ENCODE measurements at places on chromosomes 5 and 9.

DNA sequence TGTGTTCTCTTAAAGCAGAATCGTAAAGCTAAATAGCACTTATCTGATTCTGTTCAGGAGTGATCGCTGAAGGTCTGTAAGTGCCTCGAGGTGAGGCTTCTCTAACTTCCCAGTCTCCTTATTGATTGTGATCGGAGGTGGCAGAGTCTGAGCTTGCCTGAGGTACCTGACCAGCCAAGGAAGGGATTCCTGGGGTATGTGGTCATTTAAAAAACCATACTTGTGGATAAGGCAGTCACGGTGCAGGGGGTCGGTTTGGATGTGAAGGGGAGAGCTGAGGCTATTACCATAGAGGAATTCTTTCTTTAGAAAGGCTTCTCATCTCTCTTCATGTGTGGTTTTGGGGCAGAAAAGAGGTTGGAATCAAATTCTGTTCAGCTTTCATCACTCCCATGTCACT is 193.7 kb downstream of the TLE4 start:
- no peak for DNase-seq

DNA sequence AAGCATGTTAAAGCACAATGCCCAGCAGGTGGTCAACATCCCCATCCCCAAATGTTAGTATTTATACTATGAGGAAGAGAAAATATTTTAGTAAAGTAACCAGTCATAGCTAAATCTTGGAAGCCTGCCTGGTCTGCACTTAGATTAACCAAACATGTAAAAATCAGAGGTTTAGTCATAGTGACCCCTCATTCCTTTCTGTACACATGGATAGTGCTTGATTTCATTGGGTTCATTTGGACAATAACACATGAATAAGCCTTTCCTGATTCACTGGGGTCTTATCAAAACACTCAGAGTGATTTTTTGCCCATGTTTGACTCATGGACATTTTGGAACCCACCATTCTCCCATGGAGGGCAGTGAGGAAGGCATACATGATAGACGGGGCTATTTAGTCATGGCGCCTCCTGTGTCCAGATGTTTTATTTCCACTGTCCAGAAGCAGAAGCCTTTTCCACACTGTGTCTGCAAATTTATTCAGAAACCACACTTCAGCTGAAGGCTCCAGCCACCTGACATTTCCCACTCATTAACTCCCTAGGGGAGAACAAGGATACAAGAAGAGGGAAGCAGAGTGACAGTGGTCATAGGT is 32.5 kb downstream of the OR1J1 start:
- no peak for DNase-seq

GRCh38 chr5:5490774-5491347 is 68.4 kb downstream of the ICE1 start:
- no peak for DNase-seq

DNA sequence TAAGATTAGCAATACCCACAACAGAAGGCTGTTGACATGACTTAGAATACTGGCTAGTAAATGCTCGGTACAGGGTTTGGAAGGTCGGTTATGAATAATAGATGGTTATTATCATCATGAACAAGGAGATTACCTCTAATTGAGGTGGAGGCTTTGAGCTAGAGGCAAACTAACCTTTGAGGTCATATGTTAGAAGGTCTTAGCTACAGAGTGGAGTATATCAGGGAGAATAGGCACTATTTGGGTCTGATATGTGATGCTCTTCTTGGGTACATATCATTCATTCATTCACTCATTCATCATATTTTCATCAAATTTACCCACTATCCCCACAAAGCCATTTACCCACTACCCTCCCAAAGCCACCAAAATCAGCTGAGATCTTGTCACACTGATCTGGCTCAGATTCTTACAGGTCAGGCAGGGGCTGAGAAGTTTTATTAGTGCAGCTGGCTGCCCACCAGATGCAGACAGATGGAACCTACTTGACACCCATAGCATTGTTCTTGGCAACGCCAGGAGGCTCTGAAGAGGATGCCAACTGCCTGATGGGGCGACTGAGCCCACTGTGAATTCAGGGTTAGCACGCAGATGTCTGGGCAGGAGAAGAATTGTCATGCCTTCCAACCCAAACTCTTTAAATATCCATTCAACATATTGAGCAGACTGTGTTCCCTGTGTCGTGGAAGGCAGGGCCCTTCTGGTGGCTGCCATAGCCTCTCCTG is 90.2 kb upstream of the SH3PXD2B start:
- no peak for DNase-seq

GRCh38 chr9:114525513-114525912 is 20.2 kb upstream of the WHRN start:
- no peak for DNase-seq

- no peak for DNase-seq
Observed at GRCh38 chr9:6302417-6302816, 25.8 kb upstream of the TPD52L3 start.

DNA sequence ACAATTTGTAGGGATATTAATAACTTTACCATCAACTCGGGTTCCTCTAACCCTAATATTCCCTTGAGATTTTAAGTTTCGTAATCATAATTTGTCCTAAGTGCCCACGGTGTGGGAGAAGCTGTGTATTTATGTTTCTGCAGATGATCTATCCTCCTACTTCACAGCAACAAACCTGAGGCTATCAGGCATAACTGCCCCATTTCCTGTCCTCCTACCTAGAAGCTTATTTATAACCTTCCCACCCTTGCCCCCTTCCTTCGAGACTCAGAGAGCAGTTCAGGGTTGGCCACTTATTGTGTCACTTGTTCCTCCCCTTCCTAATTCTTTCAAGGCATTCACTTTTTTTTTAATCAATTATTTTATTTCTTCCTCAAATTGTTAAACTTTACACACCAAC is 29.6 kb upstream of the LCP2 start:
- DNase-seq, result peak; percentile 40

DNA sequence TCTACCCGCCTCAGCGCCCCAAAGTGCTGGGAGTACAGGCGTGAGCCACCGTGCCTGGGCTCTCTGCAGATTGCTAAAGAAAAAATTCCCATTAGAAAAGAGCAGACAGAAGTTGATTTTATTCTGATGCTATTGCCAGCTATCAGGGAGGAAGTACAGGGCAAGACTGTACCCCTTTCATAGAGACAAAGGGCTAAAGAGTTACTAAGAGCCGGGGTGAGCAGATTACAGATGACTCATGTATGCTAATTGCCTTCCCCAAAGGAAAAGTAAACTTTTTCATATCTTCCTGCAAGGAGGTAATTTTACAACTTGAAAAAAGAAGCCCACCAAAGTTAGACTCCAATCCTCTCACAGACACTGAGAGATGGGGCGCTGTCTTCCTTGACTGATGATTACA is 42.3 kb upstream of the MCTP1 start:
- DNase-seq, result no peak

DNA sequence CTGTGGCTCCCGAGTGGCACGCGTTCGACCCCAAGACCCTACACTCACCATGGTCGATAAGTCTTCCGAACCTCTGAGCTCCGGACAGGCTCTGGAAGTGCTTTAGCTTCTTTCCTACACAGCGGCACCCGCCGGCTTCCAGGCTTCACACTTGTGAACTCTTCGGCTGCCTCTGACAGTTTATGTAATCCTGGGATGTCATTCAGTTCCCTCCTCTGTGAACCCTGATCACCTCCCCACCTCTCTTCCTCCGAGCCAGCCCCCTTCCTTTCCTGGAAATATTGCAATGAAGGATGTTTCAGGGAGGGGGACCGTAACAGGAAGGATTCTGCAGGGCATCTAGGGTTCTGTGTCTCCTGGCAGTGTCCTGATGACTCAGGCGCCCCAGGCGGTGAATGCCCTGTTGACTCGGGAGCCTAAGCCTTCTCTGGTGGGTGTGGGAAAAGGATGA is at the start of gene CD14:
TSS of gene CD14 (minus strand) at position 155 of the 451 bp plus-strand sequence. CDS start at position 51, 104 bp downstream.
- no peak for DNase-seq

- no peak for DNase-seq
Observed at GRCh38 chr9:126051446-126052130, 275.0 kb upstream of the MVB12B start.

- DNase-seq, result no peak
Observed at GRCh38 chr5:161058781-161059180, 206.8 kb upstream of the ATP10B start.

DNA sequence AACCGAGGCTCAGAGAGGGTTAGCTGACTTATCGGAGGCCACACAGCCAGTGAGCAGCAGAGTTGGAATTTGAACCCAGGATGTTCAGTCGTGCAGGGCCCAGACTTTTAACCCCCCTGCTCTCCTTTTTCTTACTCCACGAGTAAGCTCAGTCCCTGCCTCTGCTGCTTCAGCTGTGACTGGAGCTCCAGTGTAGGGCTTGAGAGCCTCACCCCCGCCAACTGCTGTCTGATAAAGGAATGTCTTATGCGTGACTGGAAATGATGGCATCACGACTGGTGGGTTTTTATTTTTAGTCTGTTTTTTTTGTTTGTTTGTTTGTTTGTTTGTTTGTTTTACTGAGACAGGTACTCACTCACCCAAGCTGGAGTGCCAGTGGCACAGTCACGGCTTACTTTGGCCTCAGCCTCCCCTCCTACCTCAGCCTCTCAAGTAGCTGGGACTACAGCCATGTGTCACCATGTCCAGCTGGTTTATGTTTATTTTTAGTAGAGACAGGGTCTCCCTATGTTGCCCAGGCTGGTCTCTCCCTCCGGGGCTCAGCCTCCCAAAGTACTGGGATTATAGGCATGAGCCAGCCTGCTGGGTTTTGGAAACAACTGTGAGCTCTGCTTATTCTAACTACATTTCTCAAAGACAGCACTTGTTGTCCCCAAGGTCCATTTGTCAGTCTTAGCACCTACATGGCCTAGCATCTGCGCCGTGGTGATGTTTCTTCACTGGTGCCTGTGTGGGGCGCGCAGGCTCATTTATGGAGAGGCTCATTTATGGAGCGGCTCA is 52.5 kb upstream of the NCS1 start:
- DNase-seq, result no peak

- no peak for DNase-seq
Observed at GRCh38 chr9:124363326-124364096, 51.7 kb downstream of the PSMB7 start.

DNA sequence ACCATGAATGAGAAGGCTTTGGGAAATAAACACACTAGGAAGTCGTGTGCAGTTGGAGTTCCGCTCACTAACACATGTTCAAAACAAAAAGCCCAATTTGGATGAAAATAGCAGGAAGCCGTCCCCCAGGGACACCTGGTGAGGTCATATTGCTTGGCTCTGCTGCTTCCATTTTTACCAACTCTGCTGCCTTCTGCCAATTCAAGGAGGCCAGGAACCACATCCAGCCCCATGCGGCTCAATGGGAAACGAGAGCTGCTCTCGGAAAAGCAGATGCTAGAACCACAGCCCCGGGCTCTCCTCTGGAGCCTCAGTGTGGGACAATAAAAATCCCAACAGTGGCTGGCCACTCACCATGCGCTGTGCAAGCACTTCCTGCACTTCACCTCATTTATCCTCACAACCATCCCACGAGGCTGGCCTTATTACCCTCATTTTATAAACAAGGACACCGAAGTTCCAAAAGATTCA is 13.4 kb downstream of the ADAM19 start:
- no peak for DNase-seq

GRCh38 chr5:100322483-100322882 is 212.7 kb upstream of the FAM174A start:
- DNase-seq, result no peak

- DNase-seq, result no peak
Observed at GRCh38 chr5:88929385-88929784, 46.4 kb upstream of the MEF2C start.

DNA sequence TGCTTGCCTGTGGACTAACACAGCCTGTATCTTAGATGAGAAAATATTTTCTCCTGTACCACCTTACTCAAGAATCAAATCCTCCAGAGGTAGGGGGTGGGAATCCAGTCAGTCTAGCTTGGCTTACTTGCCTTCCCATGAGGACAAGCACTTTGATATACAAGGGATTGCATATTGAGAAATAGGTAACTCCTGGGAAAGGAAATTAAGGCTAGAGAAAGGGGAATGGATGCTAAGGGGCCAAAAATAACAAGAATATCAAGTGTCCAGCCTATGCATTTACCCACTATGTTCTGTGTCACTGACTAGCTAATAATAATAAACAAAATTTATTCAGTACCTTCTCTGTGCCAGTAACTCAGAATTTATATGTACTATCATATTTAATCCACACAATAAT is 21.4 kb upstream of the SNX2 start:
- DNase-seq, result no peak

- peak; percentile 18 for DNase-seq
Observed at GRCh38 chr5:115575167-115576070, 26.9 kb downstream of the TICAM2 start.

- no peak for DNase-seq
Observed at GRCh38 chr5:154762261-154762660, 7.1 kb downstream of the LARP1 start.

DNA sequence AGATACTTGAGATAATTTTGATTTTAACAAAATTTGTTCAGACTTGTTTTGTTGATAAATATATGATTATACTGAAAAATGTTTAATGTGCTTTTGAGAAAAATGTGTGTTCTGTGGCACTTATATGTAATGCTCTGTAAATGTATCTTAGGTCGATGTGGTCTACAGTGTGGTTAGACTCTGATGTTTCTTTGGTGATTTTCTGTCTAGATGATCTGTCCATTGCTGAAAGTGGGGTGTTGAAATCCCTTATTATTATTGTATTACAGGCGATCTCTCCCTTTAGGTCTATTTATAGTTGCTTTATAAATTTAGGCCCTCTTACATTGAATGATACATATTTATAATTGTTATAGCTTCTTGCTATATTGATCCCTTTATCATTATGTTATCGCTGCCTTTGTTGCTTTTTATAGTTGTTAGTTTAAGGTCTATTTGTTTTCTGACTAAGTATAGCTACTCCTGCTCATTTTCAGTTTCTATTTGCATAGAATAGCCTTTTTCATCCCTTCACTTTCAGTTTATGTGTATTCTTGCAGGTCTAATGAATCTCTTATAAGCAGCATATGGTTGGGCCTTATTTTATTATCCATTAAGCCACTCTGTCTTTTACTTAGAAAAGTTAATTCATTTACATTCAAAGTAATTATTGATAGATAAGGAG is 124.3 kb downstream of the MRPS30 start:
- DNase-seq, result peak; percentile 24

GRCh38 chr5:2891781-2892180 is 140.3 kb upstream of the IRX2 start:
- no peak for DNase-seq

- no peak for DNase-seq
Observed at GRCh38 chr5:32042551-32042961, 131.6 kb downstream of the GOLPH3 start.

GRCh38 chr5:124963236-124963919 is 216.9 kb upstream of the ZNF608 start:
- no peak for DNase-seq

- DNase-seq, result no peak
Observed at GRCh38 chr5:170290498-170290897, 7.1 kb downstream of the LCP2 start.

- no peak for DNase-seq
Observed at GRCh38 chr9:115135821-115136778, 18.1 kb upstream of the TNC start.

- DNase-seq, result no peak
Observed at GRCh38 chr5:128303593-128303992, 220.0 kb downstream of the SLC12A2 start.

- DNase-seq, result no peak
Observed at GRCh38 chr5:165407352-165407751, 1901.9 kb downstream of the MAT2B start.

Measured in GM20000 (cell line).